Amygdala (tissue), 56 donors: ENCODE measurements at places on chromosomes 3 and 15.
A peak's percentile ranks its signal among the peaks of the same experiment; 100 is the strongest.

- DNase-seq = no peak
Observed at GRCh38 chr15:77525907-77526594, 105.4 kb downstream of the HMG20A start.

- DNase-seq = no peak
Observed at GRCh38 chr3:46895204-46895660, 17.7 kb downstream of the PTH1R start.

- no peak for DNase-seq
Observed at GRCh38 chr3:108177536-108177935, 44.7 kb downstream of the IFT57 start.

- DNase-seq = peak; percentile 56
Observed at GRCh38 chr15:63436872-63437375, 55.3 kb upstream of the CA12 start.

DNA sequence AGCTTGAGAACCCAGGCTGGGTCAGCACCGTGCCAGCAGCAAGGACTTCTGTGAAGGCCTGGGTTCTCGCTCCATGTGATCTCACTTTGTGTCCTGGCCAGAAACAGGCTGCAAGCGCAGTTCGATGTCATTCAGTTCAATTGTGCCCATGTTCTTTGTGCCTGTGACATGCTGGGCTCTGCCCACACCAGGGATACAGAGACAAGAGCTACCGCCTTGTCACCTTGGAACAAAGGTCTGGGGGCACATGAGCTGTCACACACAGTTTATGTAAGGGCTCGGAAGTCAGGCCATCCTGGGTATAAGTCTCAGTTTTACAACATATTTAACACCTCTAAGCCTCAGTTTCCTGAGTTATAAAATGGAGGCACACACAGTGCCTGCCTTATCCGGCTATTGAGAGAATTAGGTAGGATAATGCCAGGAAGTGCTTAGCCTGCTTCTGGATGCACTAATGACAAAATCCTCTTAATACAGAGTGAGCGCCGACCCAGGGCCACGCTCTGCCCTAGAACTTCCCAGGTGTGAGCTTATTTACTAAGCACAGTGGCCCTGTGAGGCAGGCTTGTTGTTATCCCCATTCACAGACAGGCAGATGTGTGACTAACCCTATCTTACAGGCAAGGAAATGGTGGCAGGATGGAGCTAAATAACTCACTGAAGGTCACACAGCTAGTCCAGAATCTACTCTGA is 50.4 kb upstream of the LIMD1 start:
- no peak for DNase-seq

DNA sequence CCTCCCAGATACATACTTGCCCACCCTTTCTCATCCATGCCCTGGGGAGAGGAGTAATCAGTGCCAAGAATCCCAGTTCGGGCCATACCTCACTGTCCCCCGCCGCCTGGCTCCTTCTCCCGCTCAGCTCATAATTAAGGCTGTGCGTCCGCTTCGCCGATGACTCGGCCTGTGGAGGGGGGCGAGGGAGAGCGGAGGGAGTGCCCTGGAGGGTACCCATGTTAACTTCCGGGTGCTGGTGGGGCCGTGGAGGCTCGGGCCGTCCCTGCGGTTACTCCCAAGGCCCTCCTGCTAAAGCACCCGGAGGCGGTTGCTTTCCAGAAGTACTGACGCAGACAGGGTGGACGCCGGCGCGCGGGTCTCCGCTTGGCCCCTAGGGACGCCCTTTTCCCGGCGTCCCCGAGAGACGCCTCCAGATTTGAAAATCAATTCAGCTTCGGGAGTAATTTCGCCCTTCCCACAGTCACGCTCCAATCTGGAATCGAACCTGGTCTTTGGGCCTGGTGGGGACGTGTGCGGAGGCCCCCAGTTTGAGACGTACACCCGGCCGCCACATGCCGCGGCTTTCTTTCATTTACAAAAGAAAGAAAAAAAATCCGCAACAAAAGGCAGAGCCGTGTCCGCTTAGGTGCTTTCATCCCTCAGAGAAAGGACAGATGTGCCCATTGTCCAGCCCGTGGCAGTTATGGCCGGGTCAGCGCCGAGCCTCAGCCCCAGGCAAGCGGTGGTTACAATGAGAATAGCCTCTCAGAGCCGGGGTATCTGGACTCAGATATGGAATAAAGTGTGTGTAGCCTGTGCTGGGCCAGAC is 1.0 kb upstream of the ONECUT1 start:
- no peak for DNase-seq
